Activated CD8-positive, alpha-beta memory T cell treated with anti-CD3 and anti-CD28 coated beads, Interleukin-2, amount 50 U/mL, for 48 hours (primary cell): ENCODE measurements at places on chromosomes 4 and X.
A peak's percentile ranks its signal among the peaks of the same experiment; 100 is the strongest.

DNA sequence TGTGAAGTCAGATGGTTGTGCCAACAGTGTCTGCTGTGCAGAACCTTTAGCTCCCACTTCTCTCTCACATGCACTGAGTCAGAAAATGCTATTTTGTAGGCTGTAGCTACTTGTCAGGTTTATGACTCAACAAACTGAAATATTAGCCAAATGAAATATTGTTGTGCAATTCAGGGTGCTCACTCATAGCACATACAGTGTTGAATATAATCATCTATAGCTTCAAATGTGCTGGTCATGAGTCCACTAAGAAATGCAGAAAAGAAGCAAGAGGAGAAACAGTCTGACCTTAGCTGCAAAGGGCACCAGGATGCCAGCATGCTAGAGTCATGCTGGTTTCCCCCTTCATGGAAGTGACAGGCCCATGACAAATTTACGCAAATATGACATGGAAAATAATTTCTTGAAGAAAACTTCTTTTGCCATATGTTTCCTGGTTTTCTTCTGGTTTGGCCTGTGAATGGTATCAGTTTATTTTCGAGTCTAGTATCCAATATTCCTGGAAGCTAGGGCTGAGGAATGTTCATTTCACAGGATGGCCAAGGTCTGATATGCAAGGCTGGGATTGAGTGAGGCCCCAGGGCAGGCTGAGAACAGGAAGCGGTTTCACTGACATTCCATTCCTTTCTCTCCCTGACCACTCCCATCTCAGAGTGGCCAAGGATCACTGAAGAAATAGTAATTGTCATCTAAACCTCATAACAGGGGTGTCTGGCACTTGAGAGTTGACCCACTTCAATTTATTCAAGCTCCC is 10.3 kb upstream of the CXCL2 start:
- no peak for DNase-seq

GRCh38 chrX:12042615-12043014 is 95.7 kb upstream of the FRMPD4 start:
- DNase-seq, result no peak

GRCh38 chrX:28969126-28969525 is 381.9 kb downstream of the IL1RAPL1 start:
- no peak for DNase-seq

DNA sequence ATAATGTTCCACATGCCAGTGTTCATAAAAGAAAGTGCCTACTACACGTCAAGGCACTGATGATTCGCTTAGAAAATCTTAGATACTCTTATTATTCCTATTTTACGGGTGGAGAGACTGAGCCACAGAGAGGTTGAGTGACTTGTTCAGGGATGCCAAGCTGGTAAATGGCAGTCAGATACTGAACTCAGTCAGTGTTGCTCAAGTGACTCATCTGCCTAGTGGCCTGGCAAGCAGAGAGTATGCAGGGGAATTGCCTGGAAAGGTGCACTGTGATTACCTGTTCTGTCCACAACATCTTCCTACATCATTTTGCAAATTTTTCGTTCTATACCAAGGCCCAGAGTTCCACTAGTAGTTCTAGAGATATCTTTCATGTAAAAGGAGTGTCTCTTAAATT is 68.4 kb downstream of the RAPGEF2 start:
- DNase-seq, result no peak

GRCh38 chr4:6435010-6435409 is 37.4 kb downstream of the PPP2R2C start:
- DNase-seq, result no peak

DNA sequence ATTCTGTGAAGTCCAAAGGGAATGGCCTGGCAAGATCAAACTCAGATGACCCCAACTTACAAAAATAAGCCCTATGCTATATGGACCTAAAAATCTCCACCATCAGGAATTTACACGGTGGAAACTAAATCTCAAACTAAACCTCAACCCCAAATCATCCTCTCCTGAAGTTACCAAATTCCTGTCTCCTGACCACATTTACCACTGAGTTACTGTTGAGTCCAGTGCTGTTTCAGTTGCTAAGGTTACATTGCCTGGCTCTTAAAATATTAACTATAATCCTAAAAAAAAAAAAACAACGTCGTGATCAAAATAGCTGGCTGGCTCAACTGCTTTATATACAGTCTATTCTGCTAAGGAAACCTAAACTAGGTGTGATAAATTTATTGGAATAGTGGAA is 315.2 kb upstream of the SLIT2 start:
- DNase-seq, result no peak

DNA sequence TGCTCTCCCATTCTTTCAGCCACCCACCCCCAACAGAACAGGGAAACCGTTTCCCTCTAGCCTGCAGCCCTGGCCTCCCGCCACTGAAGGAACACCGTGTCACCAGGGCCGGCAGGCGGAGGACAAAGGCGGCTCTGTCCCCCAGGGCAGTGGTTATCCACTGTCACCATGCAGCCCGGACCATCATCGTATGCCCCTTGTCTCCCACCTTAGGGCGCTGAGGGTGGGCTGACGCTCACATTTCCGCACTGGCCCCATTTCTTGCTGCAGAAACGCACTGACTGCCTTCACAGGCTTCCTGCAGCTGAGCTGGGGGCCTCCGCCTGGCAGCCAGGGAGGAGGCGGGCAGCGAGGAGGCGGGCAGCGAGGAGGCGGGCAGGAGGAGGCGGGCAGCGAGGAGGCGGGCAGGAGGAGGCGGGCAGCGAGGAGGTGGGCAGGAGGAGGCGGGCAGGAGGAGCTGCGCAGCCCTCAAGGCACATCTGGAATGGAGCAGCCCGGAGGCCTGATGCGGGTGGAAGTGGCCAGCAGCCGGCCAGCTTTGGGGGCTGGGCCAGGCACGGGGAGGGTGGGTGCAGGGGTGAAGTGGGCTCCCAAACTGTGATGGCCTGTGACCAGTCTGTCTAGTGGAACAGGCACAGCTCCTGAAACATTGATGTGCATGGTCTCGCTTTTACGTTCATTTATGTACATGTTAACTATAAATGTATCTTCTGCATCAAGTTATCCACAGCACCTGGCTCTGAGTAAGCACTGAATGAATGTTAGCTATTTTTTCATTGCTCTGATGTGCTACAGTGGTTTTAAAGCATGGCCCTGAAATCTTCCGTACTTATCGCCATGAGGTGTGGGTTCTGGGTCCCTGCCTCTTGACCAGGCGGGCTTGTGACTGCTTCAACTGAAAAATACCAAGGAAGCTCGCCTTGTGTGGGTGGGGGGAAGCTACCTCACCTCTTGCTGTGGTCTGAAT is 20.6 kb upstream of the KIAA0232 start:
- no peak for DNase-seq

DNA sequence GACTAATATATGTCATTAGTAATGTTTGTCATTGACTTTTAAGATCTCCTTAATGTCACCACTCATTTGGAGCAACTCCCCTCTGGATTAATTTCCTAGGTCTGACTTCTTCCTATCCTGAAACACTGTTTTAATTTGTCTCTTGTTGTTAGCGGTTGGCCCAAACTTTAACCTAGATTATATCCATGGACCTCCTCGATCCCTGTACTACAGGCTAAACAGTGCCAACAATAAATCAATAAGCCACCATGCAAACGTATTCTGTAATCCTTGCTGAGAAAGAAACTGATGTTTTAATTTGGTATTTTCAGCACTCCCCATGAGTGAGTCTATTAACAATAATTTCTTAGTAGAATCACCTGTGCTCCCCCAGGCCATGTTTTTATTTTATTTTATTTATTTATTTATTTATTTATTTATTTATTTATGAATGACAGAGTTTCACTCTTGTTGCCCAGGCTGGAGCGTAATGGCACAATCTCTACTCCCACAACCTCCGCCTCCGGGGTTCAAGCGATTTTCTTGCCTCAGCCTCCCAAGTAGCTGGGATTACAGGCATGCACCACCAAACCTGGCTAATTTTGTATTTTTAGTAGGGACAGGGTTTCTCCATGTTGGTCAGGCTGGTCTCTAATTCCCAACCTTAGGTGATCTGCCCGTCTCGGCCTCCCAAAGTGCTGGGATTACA is 204.1 kb downstream of the IL15 start:
- no peak for DNase-seq

DNA sequence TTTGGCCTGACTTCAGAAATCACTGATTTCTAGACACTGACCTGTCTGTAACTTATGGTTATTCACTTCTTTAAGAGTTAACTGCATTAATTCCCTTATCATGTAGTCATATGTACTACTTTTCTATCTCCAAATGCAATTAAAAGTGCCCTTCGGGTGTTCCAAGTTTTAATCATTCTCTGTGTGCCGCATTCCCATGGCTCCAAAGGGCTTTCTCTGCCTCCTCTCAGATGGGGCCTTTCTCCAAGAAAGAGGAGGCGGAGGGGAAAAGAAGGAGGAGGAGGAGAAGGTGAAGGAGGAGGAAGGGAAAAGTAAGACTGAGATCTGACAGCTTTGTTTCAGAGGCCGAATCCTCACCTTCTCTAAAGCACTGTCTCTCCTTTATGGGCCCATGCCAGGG is 325.8 kb downstream of the LDB2 start:
- no peak for DNase-seq

- DNase-seq, result no peak
Measured at GRCh38 chr4:40731361-40731760, 18.4 kb upstream of the NSUN7 start.

DNA sequence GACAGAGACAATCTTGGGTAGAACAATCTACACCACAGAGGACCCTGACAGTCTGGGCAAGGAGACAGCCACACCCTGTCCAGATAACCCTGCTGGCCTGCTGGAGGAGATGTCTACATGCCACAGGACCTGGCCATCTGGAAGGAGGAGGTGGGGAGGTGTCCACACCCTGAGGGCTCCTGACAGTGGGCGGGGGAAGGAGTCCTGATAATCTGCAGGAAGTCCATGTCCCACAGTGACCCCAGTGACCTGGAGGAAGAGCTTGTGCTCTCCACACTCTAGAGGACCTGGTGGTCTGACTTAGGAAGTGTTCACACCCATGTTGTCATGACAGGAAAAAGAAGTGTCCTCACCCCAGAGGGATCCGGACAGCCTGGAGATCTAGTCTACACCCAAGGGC is 5.5 kb downstream of the SUV39H1 start:
- DNase-seq, result no peak

GRCh38 chr4:26298198-26298947 is 22.4 kb upstream of the RBPJ start:
- peak; percentile 22 for DNase-seq

DNA sequence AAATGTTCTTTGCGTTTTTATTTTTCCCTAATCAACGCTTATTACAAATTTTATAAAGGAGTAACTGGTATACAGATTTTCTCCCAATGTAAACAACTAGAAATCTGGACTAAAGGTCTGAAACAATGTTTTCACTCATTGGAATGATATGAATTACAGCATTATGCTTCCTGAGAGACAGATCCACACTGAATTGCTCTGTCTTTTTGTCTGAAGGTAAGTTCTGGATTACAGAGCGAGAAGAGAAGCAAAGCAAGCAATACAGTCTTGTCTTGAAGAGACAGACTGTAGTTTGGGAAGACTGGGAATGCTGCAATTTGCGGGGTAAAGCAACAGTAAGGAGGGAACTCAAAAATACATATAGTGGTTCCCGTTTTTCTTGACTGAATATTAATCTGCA is 262.2 kb upstream of the PABPC4L start:
- no peak for DNase-seq

GRCh38 chr4:4594285-4594920 is 52.6 kb upstream of the STX18 start:
- DNase-seq, result no peak

- no peak for DNase-seq
Measured at GRCh38 chr4:124867536-124867935, 155.0 kb upstream of the ANKRD50 start.

DNA sequence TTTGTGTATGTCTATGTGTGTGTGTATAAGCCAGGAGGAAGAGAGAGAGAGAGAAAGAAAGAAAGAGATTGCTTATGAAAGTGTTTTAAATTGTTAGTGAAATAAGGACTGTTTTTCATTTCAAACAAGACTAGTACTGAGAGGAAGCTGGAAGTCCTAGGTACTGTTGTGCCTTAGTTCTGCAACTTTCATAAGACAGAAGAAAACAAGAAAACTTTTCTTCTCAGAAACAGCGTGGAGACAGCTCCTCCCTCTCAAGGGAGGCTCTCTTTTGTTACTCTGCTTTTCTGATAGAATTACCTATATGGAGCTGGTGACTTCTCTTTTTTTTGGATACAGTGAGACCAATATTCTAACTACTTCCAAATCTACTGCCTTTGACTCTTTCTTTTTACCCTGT is 62.5 kb downstream of the BANK1 start:
- no peak for DNase-seq

GRCh38 chrX:50893466-50893865 is 17.1 kb upstream of the BMP15 start:
- DNase-seq, result no peak

- DNase-seq, result no peak
Measured at GRCh38 chr4:18859468-18859867, 837.9 kb upstream of the LCORL start.

DNA sequence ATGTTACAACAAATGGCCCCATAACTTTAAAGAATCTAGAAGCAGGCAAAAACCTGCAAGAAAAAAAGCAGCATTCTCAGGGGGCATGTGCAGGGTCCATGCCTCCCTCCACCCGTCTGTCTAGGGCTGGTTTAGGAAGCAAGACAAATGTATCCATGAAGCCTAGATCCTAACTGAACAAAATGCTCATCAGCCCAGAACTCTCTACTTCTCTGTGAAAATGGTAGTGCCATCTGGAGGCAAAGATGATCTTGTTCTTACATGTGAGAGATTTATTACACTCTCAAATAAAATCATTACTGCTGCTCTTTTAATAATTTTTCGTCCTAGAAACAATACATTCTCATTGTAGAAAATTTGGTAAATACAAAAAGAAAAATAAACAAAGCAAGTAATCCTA is 26.7 kb downstream of the NR3C2 start:
- no peak for DNase-seq

- no peak for DNase-seq
Measured at GRCh38 chr4:10185518-10186227, 69.1 kb upstream of the WDR1 start.

DNA sequence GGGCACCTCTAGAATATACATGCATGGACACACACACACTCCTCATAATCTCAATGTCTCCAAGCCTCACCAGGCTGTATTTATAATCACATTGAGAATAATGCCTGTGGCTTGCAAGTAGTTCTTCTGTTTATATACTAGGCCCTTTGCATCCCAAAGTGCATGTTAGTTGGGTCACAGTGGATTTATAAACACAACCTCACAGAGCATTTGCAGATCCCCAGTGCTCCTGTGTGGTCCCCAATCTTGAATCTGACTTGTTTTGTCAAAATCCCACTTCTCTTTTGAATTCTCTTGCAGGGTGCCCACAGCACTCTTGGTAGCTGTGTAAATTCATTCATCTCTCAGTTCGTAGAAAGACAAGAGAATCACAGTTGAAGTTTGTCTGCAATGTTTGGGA is 49.6 kb upstream of the PROM1 start:
- DNase-seq, result no peak
